Ascending aorta (tissue), 2 donors: ENCODE measurements at places on chromosomes 6 and 20.

GRCh38 chr6:139932671-139933070 lies 558.2 kb upstream of the CITED2 start:
- DNase-seq: no peak

DNA sequence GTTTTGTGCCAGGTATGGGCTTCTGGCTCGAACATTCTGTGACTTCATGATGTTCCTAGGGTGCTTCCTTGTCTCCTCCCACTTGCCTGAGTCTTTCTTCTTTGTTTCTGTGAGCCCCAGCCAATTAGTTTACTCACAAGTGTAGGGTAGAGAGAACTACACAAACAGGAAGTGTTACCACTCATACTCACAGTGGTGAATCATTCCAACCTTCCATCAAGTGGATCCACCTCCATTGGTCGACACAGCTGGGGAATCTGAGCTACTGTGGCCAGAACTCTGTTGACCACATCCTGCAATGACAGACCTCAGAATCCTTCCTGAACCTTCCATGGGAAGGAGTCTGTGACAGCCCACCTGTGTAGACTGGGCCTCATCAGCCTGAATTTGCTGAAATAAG lies 76.8 kb downstream of the UNC5CL start:
- DNase-seq: no peak

- DNase-seq: no peak
Observed at GRCh38 chr20:47972916-47973309, 187.6 kb upstream of the SULF2 start.

DNA sequence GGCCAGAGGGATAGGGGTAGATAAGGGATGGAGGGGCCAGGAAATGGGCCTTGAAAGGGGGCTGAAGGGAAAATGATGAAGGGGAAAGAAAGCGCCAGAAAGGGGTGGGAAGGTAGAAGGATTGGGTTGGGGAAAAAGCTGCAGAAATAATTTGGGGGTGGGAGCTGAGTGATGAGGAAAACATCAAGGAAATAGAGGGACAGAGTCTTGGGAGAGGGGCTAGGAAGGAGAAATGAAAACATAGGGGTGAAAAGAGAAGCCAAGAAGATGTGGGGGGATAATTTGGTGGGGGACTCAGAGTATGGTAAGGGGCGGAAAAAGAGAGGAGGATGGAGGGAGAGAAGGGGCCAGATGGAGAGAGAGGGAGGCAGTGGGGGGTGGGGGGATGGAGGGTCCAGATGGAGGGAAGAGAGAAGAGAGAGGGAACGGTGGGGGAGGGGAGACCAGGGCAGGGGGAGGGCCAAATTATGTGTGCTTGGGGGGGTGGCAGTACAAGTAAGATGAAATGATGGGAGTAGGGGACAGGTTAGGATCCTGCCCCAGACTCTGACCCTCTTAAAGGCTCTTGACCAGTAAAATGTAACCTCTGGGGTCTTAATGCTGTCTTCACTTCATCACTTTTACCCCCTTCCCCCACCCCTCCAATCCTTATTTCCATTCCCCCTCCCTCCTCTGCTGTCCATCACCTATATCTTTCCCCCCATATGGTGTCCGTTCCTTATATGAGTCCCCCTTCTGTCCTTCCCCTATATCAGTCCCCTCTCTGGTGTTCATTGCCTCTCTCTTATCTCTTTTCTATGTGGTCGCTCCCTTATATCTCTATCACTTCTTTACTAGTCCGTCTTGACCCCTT lies 852 bp downstream of the SYNGAP1 start:
- DNase-seq: no peak

DNA sequence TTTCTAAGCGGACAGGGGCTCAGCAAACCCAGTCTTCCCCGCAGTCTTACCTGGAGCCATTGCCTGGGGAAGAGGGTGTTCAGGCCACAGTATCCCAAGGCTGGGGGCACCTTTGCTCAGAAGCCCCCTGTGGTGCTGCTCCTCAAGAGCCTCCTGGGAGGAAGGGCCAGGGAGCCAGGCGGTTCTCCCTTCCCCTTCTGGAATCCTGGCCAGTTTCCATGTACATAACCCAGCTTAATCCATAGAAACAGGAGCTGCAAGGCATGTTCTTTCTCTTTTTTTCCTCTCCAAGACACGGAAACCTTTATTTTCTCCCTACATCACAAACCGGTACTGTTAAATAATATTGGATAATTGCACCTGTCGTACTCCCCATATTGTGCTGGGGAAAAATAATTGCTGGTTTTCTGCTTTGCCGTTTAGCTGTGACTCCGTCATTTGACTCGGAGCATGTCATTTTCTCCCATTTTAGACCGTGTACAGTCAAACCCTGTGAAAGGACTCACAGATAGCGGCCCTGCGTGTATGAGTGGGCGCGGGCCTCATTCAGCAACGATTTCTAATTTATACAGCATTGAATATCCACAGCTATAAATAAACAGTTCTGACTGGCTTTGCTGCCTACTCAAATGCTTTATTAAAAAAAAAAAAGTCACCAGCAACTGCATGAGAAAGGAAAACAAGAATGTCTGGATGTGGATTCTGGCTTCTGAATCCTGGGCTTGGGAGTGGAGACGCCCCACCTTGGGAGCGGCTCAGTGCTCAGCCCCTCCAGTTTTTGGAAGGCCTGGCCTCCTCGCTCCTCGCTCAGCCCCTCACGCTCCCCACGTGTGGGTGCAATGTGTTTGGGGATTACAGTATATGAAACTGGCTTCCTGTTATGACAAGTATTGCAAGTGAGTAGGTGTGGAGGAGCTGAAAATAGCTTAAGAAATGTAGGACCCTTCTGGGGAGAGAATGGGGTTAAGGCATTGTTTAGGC lies 67.3 kb downstream of the ADTRP start:
- DNase-seq: no peak

DNA sequence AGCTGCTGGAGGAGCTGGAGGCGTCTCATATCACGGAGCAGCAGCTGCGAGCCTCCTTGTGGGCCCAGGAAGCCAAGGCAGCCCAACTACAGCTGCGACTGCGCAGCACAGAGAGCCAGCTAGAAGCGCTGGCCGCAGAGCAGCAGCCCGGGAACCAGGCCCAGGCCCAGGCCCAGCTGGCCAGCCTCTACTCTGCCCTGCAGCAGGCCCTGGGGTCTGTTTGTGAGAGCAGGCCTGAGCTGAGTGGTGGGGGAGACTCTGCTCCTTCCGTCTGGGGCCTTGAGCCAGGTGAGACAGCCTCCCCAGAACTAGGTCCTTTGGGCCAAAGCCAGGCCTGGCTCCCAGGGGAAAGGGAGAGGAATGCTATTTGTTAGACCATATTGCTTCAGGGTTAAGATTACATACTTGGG lies 31.7 kb downstream of the C20orf173 start:
- peak; percentile 75 for DNase-seq

GRCh38 chr6:10084111-10084986 lies 330.5 kb downstream of the TFAP2A start:
- no peak for DNase-seq

- DNase-seq: no peak
Observed at GRCh38 chr20:53964067-53964466, 106.3 kb downstream of the BCAS1 start.

- no peak for DNase-seq
Observed at GRCh38 chr20:62662422-62662821, 20.1 kb downstream of the SLCO4A1 start.

GRCh38 chr6:81948861-81949260 lies 196.4 kb upstream of the TENT5A start:
- DNase-seq: no peak

GRCh38 chr6:30826961-30827342 lies 57.4 kb upstream of the DDR1 start:
- DNase-seq: no peak

GRCh38 chr6:11615214-11615602 lies 77.7 kb downstream of the TMEM170B start:
- DNase-seq: no peak

- DNase-seq: peak; percentile 81
Observed at GRCh38 chr6:5672581-5673011, 334.1 kb downstream of the NRN1 start.

- DNase-seq: no peak
Observed at GRCh38 chr6:37891072-37891471, 71.5 kb downstream of the ZFAND3 start.
